ENCODE measurements at places on chromosomes 12 and 14.

- DNase-seq = no peak
These were observed 393.8 kb downstream of the NPAS3 start for GRCh38 chr14:33332497-33332896.

DNA sequence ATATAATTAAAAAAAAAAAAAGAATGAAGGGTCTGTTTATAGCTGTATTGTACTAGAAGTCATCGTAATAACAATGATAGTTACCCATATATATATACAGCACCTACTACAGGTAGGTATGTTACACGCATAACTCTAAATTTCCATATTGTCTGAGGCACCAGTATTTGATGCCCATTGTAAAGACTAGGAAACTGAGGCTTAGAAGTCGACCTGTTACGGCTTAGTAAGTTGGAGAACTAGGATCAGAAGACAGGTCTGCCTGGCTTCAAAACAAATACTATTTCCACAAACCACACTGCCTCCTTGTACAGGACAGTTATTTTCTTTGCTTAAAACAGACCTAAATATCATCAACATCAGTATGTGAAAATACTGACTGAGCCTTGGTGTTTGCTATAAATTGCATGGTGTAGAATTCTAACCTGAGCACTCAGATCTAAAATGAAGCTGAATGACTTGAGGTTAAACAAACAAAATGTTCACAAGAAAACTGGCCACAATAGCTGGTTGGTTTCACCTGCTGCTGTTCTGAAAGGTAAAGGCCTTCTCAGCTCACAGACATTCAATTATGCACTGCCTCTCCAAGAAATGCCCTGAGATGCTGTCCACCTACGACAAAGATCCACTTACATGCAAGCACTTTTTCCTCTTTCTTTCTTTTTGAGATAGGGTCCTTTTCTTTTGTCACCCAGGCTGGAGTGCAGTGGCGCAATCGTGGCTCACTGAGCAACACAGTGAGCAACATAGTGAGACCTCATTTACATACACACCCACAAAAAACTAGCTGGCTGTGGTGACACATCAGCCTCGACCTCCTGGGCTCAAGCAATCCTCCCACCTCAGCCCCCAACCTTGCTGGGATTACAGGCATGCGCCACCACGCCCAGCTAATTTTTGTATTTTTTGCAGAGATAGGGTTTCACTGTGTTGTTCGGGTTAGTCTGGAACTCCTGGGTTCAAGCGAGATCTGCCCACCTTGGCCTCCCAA, 35.7 kb downstream of the SSH1 start:
- DNase-seq = no peak

DNA sequence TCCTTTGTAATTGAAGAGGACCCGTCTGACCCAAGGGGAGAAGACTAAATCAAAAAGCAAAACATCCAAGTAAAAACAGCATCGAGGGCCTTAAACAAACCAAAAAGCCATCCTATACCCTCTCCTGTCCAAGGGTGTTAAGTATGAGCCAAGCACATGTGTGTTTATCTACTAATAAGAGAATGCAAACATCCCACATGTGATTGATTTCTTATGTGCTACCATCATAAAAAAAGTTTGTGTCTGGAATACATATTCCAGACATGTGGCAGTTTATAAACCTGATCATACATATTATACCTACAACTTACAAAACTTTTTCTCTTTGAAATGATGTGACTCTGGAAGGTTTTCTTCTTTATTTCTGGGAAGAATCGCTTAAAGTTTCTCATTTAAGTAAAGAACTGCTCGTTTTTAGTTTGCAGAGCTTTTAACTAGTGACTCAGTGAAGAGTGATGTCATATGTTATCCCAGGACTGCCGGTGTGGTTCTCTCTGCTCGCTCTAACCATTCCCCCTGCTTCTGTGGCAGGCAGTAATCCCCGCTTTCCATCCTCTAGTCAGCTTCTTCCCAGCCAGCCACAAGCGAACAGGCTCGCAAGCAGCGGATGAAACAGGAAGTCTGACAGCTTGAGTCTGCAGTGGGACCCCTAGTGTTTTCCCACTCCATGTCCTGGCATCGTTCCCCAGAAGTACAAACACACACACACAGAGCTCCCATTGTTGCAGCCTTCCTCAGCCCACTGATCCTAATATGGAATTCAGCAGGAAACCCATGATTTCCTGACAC, 431 bp upstream of the RHOJ start:
- DNase-seq = peak; percentile 9

GRCh38 chr12:103955811-103956508, 9.7 kb upstream of the TDG start:
- DNase-seq = no peak

GRCh38 chr14:96497087-96497486, 5.1 kb upstream of the PAPOLA start:
- DNase-seq = no peak

DNA sequence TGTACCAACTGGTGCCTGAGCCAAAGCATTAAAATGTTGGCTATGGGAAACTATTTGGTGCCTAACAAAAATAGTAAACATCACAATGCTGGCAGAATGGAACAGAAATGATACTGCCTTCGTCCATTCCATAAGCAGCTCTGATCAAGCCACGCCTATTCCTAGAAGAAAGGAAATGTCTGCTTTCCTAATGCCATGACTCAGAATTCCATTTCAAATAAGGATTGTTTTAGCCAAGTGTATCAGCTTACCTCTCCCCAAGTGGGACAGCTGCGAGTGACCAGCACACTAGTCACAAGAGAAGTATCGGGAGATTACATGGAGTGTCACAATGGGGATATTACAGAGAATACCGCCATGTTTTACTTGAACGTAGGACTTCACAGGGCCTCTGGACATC, 38.7 kb downstream of the GLT8D2 start:
- no peak for DNase-seq

GRCh38 chr12:716506-716905, 35.9 kb upstream of the WNK1 start:
- DNase-seq = no peak
